ENCODE measurements at places on chromosomes 6 and 20.
A peak's percentile ranks its signal among the peaks of the same experiment; 100 is the strongest.

GRCh38 chr6:159982731-159983506 is 14.0 kb downstream of the IGF2R start:
- no peak for DNase-seq

GRCh38 chr20:48432494-48432832 is 395.3 kb downstream of the PREX1 start:
- no peak for DNase-seq

- DNase-seq = peak; percentile 53
These were observed at the start of gene MACROD2 for GRCh38 chr20:13995086-13995665. TSS of gene MACROD2 (plus strand) at chr20:13995516.

DNA sequence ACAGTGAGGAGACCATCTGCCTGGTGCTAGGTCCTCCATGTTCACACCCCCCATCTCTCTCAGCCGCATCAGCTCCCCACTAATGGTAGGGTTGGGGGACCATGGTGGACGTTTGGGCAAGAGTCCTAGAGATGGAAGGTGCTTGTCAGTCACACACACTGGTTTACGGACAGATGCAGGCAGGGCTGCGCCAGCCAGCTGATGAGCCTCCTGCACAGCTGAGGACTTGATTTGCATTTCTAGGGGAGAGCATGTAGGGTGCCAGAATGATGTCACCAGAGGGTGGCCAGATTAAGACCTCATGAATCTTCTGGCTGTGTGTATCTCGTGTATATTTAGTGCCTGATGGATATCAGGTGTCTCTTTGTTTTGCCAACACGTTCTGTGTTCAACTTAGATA is 28.6 kb downstream of the CST8 start:
- no peak for DNase-seq

DNA sequence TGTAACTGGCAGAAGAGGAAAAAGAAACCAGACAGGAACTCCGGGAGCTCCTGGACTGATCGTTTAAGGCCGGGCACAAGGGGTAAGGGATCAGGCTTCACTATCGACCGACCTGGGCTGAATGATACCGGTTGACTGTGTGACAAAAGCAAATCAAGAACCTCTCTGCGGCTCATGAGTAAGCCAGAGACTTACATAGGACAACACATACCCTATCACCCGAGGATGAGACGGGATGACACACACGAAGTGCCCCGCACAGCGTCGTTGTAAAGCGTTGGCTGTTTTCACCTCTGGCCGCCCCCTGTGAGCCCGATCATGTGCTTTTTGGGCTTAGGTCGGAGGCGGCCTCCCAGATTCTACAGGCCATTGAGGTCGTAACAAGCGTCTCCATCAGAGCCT is 695 bp upstream of the TGIF2 start:
- peak; percentile 68 for DNase-seq

GRCh38 chr20:59577037-59577808 is 27.1 kb upstream of the PHACTR3 start:
- no peak for DNase-seq

GRCh38 chr6:21317642-21318041 is 275.9 kb upstream of the SOX4 start:
- no peak for DNase-seq

DNA sequence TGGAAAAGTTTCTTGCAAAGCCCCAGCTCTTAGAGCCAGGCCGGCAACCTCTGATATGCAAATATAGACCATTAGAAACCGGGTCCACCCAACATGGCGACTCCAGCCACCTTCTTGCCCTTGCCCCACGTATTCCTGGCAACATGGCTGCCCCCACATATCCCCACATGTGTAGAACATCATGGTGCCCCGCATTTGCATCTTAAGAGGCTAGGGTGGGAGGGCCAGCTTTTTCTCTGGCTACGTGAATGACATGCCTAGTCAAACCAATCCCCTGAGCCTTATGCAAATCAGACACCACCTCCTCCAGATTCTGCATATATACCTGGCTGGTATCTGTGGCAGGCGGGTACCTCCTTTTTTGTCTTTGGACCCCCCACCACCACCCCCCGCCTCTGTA is 106.1 kb upstream of the PTPRT start:
- no peak for DNase-seq

GRCh38 chr6:52251113-52251512 is 6.8 kb upstream of the IL17F start:
- DNase-seq = no peak

- no peak for DNase-seq
These were observed 46.7 kb downstream of the MARCKS start for GRCh38 chr6:113903666-113904330.

DNA sequence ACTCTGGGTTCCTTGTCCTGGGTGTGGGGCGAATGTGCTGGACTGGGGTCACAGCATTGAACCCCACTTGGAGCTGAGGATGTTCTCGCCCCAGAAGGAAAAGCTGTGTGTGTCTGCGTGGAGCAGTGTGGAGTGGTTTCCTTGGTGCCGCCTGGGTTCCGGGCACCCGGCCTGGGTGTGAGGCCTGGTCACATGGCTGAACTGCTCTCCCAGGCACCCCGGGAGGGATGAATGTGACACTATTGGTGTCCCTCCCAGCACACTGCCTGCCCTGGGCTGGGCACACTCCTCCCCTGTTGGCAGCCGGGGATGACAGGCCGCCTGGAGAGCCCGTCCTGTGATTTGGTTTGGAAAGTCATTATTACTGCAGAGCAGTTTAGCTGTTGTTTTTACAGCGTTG is 12.3 kb downstream of the MYT1 start:
- no peak for DNase-seq

DNA sequence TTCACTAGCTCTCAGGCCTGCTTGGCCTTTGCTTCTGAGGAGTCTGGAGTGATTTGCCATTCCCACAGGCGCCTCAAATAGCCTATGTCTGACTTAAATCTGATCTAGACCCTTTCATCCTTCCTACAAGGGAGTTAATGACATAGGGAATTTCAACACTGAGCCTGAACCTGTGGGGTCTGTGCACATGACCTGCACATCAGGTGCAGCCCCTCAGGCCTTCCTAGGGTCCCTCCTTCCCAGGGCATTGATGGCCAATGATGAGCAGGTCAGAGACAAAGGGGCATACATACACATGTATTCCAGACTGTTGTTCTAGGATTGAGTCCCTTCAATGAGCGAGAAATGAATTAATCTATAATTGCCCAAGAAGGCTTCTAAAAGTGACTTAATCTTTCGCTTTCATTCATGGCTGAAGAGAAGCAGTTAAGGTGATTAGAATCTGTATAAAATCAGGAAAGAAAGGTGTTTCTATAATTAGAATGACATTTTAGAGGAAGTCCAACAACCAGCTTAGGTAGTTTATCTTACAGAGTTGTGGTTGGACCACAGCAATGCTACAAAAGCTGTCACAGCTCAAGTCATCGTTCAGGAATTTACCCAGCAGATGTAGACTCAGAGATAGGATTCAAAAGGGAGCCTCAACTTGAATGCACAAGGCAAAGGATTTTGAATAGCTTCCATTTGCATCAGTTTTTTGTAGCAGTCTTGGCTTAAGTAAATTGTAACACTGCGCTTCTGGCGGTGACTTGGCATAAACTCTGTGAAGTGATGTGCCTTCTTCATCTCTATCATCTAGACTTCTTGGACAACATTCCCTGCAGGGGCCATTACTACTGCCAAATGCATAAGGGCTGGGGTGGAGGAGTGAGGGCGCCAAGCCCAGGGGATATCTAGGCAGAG is 27.0 kb upstream of the TBC1D7 start:
- DNase-seq = no peak

- DNase-seq = no peak
These were observed 57.3 kb downstream of the UBE2V1 start for GRCh38 chr20:50055524-50056083.

GRCh38 chr6:33578588-33579011 is 1.5 kb downstream of the BAK1 start:
- no peak for DNase-seq

DNA sequence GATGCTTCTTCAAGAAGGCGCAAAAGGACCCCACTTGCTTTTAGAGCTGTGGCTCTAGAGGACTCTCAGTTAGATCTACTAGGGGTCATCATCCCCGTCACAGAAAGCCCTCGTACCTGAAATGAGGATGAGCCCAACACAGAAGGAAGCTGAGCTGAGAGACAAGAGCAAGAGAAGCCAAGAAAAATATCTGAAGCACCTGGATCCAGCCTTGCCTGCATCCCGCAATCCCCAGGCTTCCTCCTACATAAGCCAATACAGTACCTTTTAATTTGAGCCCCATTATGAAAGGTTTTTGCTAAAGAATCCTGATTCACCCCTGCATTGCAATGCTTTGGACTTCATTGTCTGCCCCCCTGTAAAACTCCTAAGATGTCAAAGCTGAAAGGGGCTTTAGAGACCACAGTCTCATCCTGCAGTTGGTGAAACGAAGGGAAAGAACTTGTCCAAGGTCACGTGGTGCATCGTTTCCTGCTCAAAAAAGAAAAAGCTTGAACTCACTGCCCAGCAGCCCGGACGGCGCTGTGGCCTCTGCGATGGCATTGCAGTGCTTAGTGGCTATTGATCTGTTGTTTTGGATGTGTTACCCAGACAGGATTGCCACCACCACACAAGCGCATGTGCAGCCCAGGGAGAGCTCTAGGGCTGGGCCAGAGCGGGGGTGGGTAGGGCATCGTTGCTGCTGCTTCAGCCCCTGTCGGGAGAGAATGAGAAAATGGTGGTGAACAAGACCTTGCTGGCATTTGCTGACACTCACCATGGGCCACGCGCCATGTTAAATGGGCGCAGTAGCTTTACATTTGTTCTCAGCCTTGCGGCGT is 28.4 kb downstream of the AAR2 start:
- no peak for DNase-seq

DNA sequence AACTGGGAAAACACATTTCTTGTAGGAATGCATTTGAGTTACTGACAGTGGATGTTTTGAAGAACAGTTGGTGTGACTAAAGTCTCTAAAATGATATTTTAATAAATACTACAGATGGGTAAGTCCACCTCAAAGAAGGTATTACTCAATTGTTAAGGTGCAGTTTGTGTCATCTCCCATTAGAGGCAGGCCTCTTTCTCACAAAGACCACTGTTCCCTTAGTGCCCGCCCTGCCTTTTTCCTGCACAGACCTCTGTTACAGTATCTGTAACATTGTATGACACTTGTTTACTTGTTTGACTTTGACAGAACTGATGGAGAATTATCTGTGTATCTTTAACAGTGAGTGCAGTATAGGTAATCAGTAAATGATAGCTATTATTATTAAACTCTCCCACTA is 5.2 kb upstream of the CRIP3 start:
- DNase-seq = no peak

GRCh38 chr6:119449331-119450156 is 100.0 kb upstream of the MAN1A1 start:
- DNase-seq = no peak

GRCh38 chr6:102749210-102749971 is 1355.9 kb downstream of the GRIK2 start:
- DNase-seq = no peak

DNA sequence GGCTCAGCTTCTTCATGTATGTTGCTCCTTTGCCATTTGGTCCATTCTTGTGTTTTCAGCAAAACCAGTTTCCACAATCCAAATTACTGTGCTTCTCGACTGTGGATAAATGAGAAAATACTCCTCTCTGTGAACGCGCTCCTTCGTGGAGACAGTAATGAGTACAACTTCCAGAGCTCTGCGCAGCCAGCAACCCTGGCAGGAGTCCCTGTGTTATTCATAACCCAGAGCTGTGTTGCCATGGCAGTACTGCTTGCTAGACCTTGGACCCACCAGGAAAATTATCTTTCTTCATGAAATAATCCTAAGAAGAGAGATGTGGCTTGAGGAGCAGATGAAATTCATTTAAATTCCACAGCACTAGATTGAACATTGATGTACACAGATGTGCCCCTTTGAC is 73.7 kb downstream of the SLC22A3 start:
- no peak for DNase-seq

DNA sequence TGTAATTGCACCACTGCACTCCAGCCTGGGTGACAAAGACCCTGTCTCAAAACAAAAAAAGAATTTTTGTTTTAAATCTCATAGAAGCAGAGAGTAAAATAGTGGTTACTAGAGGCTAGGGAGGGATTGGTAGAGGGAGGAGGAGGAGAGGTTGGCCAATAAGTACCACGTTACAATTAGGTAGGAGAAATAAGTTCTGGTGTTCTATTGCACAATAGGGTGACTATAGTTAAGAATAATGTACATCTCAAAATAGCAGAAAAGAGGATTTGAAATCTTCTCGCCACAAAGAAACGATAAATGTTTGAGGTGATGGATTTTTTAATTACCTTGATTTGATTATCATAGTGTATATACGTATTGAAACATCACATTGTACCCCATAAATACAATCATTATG is 27.1 kb upstream of the TOP1 start:
- no peak for DNase-seq

DNA sequence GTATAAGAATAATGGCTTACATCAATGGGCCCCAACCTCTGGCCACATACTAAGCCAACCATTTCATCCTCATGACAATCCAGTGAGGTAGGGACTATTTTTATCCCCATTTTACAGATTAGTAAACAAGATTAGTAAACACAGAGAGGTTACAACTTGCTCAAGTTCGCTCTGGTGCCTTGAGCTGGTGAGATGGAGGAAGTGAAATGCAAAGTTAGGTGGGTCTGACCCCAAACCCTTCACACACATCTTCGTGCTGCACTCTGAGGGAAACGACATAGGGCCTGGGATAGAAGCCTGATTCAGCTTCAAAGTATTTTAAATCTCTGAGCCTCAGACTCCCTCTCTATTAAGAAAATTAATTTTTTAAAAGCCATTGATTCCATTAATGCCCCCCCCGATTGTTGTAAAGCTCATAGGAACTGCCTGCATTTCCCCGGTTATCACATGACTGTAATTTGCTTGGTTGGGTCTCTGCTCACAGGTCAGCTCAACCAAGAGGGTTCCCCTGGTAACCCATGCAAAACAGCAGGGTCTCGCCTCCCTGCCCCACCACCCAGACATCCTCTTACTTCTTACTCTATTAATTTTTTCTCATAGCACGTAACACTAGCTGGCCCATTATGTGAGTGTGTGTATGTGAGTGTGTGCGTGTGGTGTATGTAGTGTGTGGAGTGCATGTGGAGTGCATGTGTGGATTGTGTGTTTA is 221.2 kb downstream of the MAFB start:
- no peak for DNase-seq

- no peak for DNase-seq
These were observed 24.1 kb downstream of the CFAP61 start for GRCh38 chr20:20076297-20077065.

DNA sequence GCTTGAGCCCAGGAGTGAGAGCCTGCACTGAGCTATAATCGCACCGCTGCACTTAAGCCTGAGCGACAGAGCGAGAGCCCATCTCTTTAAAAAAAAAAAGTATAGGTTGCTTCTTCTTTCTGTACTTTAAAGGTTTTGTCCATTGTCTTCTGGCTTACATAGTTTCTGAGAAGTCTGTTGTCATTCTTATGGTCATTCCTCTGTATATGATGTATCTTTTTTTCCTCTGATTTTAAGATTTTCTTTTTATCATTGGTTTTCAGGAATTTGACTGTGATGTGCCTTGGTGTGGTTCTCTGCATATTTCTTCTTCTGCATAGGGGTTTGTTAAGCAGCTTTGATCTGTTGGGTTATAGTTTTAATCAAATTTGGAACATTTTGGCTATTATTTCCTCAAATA is 29.1 kb downstream of the QRSL1 start:
- no peak for DNase-seq

Measured in activated T-cell treated with anti-CD3 and anti-CD28 coated beads for 48 hours (primary cell).